ENCODE measurements at places on chromosomes 4 and X.

DNA sequence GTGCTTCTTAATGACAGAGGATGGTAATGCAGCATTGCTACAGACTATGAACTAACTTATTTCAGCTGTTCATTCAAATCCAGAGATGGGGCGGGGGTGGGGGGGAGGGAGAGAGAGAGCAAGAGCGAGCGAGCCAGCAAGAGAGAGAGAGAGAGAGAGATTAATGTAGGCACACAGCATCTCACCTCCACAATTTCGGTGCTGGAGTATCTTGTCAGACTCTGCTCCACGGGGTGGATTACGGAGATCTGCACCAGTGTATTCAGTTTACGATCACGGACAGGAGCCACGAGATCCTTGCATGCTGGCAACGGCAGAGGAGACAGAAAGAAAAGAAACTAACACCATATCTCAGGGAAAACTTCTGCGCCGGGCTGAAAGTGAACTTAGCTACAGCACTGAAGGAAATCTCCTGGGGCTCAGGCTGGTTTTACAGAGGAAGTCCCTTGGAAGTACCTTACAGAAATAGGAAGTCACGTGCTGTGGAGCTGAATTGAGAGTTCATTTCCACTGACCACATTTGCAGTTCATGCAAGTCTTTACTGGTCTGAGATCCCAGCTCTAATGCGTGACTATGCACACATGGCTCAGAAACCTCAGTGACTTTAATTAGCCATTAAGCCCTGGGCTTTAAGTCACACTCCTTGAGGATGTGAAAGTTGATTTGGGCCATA lies 440.9 kb downstream of the INPP4B start:
- peak; percentile 34 for DNase-seq

GRCh38 chr4:8306511-8307021 lies 37.0 kb downstream of the HTRA3 start:
- no peak for DNase-seq

- no peak for DNase-seq
These were observed 93.5 kb upstream of the TRIM2 start for GRCh38 chr4:153110739-153111138.

DNA sequence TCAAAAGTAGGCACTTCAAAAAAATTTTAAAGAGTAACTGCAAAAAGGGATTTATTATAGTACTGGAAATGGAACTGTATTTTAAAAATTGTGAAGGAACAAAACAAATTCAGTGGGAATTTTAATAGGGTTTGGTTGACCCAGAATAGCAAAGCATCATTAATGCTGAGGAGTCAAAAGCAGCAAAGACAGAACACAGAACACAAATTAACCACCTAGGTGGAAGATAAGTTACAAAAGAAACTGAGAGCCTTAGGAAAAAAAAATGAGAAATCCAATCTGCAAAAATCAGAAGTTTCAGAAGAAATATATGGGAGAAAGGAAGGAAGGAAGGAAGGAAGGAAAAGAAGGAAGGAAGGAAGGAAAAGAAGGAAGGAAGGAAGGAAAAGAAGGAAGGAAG lies 49.2 kb upstream of the NAF1 start:
- DNase-seq, result no peak

- DNase-seq, result no peak
These were observed 129.3 kb upstream of the FAM241A start for GRCh38 chr4:112015960-112016359.

DNA sequence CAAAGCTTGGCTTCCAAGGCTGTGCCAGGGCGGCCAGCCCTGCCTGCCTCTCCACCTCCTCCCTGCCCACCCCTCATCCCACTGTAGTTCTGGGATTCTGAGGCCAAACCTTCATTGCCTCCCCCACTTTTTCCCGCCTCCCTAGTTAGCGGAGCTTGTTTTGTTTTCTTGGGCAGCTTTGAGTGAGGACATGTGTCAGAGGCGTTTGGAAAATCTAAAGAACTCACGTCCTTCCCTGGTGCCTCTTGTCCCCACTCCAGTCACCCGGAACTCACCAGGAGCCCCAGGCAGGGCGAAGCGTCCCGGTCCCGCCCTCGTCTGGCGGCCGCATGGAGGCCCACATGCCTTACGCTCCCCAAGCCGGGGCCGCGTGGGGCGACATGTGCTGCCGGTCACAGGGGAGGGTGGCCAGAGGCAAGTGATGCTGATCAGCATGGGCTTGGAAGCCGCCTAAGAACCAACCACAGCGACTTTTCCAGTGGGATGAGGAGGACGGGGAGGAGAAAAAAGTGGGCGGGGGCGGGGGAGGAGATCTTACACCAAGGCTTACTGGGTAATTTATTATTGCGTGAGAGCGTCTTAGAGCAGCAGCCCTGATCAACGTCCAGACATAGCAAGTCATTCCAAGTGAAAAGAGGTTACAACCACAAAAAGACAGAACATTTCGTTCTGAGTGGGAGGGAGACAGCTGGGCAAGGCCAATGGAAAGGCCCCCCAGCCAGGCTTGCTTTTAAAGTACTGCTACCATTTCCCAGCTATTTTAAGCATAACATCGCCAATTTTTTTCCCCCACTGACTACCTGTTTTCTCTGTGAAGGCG lies 48.5 kb downstream of the PRPS1 start:
- no peak for DNase-seq

DNA sequence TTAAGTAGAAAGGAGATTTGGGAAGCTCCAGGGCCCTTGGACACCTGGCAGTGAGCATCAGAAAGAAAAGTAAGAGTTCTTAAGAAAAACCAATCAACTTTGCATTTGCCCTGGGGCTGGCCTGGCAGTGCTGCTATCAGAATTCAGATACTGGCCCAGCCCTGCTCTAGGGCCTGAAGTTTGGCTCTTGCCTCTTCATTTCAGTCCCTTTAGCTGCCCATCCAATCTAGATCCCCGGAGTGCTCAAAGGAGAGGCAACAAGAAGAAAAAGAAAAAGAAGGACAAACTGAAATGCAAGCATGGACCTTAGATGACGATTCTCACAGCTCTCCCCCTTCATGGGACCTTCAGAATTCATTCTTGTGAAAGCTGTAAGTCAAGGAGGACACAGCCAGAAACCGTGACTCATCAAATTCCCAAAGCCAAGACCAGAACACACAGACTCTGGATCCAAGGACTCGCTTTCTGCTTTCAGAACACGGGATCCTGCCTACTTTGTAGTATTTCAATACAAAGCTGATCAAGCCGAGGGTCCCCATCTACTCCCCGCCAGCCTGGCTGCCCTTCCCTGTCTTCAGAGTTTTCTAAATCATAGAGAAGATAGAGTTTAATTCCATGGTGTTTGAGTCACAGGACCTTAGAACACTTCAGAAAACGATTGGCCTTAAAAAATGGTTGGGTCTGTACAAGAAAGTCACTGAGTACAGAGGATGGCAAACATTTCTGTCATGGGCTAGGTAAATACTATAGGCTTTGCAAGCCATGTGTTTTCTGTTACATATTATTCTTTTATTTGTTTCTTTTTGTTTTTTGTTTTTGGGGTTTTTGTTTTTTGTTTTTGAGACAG lies 103.7 kb downstream of the RBM47 start:
- no peak for DNase-seq

Data from putamen (tissue), 1 donor.